ENCODE measurements at places on chromosomes 16 and 17.

DNA sequence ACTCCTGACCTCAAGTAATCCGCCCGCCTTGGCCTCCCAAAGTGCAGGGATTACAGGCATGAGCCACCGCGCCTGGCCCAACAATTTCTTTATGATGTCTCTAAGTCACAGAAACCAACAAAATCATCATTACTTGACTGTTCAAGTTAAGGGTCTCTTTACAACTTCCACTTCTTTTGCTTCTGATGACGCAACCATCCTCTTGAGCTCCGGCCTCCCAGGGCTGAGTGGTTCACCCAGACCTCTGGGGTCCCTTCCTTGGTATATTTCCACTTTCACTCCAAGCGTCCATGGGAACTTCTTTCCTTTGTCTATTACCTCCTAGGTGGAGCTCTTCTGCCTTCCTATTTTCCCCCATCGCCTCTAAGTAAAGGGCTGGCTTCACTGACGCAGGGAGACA is 253.7 kb downstream of the NTN1 start:
- DNase-seq = no peak

- DNase-seq = no peak
Measured at GRCh38 chr17:49597928-49598655, 22.4 kb downstream of the NXPH3 start.

GRCh38 chr17:38578229-38579082 is 27.3 kb downstream of the SRCIN1 start:
- no peak for DNase-seq

- DNase-seq = no peak
Measured at GRCh38 chr17:57560319-57560705, 184.8 kb downstream of the CCDC182 start.

GRCh38 chr17:64162554-64162953 is 32.6 kb upstream of the ERN1 start:
- DNase-seq = no peak

- DNase-seq = no peak
Measured at GRCh38 chr16:57108432-57108831, 16.0 kb downstream of the CPNE2 start.

DNA sequence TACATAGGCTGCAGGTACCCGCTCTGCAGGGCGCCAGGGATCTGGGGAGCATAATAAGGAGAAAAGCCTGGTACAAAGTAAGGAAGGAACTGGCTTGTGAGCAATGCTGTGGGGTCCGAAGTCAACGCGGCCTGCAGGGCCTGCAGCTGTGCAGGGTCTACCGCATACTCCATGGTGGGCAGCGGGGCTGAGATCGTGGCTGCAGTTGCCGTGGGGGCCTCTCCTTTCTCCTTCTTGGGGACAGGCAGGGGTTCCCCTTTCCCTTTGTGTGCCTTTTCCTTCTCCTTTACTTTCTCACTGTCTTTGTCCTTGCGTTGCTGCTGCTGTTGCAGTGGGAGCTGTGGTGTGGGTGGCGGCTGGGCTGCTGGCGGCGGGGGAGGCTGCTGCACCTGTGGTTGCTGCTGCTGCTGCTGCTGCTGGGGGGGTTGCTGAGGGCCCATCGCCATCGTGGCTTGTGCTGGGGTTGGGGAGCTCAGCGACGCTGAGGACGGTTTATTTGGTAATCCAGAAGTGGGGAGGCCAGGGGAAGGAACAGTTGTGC is 259.6 kb downstream of the ZFHX3 start:
- no peak for DNase-seq

DNA sequence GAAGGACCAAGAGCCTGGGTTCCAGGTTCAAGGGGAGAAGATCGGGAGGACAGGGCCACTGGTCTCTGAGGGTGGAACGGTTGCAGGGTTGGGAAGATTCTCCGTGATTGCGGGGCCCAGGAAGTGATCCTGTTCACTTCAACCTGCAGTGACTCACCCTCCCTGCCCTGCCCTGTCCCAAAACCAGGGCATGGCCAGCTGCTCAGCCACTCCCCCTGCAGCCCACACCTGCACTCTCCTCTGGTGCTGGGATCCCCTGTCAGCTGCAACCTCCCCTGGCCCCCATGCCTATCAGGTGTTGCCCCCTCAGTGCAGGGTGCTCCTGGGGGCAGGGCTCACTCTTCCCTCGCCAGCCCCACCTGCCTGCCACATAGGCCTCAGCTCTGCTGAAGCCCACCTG is 1.1 kb downstream of the RUNDC3A start:
- DNase-seq = no peak

DNA sequence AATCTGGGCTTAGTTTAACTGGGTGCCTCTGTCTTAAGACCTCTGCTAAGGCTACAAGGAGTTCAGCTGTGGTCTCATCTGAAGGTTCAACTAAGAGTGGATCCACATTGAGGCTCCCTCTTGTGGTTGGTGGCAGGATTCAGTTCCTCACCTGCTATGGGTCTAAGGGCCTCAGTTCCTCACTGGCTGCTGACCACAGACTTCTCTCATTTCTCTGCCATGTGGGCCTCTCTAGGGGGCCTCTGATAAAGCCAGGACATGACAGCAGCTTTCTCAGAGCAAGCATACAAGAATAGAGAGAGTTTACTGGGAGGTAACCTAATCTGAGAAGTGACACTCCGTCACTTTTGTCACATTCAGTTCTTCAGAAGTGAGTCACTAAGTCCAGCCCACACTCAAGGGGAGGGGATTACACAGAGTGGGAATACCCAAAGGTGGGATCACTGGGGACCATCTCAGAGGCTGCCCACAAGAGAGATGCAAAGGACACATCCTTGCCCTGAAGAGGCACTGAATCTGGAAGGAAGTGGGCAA is 19.2 kb upstream of the ABAT start:
- no peak for DNase-seq

DNA sequence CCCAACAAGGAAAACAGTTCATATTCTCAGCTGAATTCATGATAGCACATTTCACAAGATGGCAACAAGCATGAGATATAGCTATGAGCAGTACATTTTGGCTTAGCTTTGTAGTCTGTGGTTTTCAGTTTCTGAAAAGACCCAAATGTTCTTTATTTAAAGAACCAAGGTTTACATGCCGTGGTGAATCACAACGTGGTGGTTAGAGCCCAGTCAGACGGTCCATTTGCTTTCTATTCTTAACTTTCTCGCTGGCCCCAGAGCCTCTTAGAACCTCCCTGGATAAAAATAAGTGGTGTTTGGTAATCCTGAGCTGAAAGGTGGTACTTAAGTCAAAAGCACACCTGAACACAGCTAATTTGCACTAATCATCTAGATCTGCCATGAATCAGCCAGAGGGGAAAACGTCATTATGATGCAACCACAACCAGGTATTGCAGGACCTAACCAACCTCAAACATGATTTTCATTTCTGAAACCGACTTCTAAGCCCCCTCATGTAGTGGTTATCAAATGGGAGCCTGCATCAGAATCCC is 18.6 kb upstream of the HAPSTR1 start:
- no peak for DNase-seq

- DNase-seq = no peak
Measured at GRCh38 chr17:53896047-53896446, 73.3 kb downstream of the KIF2B start.

GRCh38 chr16:8848231-8848938 is 20.4 kb downstream of the CARHSP1 start:
- no peak for DNase-seq

GRCh38 chr17:1683459-1683858 is 1.2 kb downstream of the PRPF8 start:
- no peak for DNase-seq

- DNase-seq = peak; percentile 20
Measured at GRCh38 chr17:51427856-51428255, 167.5 kb downstream of the UTP18 start.

DNA sequence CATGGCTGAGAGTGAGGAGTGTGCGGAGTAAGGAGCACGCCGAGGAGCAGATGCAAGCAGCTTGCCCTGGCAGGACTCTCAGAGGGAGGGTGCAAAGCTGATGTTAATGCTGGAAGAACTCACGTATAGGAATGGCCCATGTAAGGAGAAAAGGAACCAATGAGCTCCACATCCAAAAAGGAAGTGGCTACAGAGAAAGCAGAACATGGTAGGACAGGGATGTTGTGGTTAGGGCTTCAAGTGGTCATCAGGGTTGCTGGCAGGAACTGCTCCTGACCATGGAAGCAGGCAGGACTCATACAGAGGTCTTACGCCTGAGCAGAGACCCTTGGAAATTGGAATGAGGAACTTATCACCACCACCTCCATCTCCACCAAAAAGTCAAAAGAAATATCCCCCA is 5.2 kb downstream of the MYO1D start:
- DNase-seq = no peak

- DNase-seq = no peak
Measured at GRCh38 chr16:5549802-5550201, 452.2 kb upstream of the EEF2KMT start.

DNA sequence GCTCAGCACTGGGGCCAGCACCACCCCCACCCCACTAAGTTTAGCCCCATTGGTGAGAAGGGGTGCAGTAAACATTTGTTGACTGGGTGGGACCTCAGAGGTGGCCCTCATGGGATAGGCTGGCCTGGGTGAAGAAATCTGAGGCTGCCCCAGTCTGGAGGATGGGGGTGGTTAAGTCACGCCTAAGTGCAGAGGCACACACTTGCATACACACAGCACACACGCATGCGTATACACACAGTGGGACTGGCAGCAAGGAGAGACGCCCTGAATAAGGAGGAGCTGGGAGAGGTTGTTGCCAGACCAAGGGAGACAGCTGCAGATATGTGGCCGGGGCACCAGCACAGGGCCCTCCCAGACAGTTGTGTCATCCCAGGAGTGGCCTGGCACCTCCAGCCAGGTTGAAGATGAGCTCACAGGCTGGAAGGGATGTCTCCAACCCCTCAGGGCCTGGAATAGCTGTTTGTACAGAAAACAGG is 3.0 kb upstream of the BCAR1 start:
- DNase-seq = no peak

DNA sequence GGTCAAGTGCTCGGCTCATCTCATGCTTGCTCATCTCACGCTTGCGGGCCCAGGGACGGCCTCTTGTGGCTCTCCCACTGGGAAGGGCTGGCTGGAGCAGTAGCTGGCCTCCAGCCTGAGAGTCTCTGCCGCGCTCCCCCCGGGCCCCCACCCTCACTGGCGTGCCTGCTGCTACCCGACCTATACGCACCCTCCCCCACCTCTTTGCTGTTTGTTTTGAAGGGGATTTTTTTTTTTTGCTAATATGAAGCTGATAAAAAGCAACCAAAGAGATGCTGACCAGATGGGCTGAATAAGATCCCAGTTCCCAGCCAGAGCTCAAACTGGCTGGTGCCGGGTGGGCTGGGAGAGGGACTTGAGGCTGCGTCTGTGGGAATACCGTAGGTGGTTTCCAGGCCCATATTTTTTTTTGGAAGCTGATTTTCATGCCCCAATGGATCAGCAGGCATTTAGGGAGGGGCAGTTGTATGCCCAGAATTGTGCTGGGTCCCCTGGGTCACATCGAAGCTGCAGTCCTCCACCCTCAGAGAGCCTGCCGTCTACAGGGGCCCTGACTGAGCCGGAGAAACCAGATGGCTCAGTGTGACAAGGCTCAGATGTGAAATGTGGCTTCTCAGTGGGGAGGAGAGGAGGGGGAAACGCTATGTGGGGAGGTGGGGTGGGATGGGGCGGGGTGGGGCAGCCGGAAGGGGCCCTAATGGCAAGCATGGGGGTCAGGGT is 115.0 kb downstream of the RAP1GAP2 start:
- no peak for DNase-seq

DNA sequence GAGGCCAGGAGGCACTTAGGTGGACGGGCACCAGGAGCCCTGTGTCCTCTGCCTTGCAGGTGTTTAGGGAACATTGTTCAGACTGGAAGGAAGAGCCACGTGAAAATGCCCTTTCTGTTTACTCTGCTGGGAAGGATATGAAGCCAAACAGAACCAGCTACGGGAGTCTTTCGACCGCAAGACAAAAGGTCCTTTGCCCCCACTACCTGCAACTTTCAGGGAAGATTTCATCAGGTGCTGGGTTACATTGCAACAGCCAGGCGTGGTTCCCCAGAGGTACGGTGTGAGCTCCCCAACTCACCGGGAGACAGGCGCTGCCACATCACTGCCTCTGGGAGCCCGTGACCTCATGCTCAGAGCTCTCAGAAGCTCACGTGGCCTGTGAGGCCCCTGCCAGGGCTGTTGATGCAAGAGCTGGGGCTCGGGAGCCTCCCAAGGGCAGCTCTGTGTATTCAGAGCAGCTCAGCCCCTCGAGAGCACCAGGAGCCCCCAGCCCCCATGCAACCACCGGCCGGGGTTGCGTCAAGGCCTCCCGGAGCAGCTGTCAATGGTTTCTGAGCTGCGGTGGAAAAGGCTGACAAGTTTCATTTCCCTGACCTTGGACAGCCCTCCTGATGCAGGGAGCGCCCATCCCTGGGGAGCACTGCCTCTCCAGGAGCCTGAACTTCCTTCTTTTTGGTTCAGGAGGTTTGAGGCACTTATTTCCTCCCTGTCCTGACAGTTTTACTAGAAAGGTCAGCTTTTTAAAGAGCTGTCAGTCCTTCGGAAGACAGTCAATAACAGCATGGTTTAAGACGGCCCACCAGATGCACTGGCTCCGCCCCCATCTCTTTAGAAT is 42.1 kb downstream of the TBC1D16 start:
- DNase-seq = peak; percentile 32

DNA sequence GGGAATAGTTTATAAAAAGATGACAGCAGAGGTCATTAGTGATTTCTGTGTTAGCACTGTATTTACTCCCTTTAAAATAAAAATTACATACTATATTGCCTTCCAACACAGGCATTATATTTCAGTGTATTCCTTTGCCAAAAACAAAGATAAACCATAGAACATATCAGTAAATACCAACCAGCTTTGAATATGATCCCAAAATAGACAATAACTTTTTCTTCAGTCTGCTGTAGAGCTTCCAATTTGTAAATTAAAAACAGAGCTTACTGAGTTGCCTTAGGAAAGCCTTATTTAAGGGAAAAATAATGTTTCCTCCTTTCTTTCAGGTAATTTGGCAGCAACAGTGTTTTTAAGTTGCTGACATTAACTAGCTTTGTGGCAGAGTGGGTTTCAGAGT is 352.1 kb upstream of the TBX2 start:
- DNase-seq = no peak

DNA sequence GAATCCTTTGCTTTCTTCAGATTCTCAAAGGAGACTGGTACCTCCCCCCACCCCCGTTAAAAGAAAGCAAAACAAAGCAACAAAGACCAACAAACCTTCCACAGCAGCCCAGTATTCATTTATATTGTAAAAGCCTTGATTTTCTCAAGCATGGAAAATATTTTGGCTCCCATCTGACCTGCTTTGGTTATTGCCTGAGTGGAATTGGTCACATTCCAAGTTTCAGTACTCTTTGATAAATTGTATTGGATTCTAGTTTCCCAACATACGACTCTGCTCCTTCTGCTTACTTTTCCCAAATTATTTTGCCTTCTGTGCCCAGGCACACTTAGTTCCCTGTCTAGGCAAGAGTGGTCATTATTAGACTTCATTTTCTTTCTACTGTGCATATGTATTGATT is 1.3 kb downstream of the ABCC11 start:
- DNase-seq = no peak

DNA sequence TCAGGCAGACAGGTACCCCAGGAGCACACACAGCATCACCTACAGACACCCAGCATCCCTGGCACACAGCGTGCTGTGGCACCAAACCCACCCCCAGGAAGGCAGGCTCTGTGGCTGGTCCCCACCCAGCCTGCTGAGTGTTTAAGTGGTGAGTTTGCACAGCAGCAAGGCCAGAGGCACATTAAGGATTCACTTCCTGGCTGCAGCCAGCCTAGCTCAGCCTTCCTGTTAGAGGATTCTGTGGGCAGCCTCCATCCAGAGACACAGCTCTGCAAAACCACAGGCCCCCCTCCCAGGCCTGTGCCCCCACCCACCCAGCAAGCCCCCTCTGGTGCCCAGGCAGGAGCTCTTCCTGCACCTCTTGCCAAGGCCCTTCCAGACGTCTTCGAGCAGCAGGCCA is 36.1 kb upstream of the PHB1 start:
- DNase-seq = no peak

Measured in stimulated activated CD8-positive, alpha-beta memory T cell treated with anti-CD3 and anti-CD28 coated beads, Interleukin-4, amount 100 ng/mL, for 4 hours (primary cell).